Astrocyte of the cerebellum (primary cell): ENCODE measurements at places on chromosomes 1 and 21.

- no peak for DNase-seq
Measured at GRCh38 chr1:119007670-119008482, 19.7 kb upstream of the TBX15 start.

GRCh38 chr1:229102741-229103391 is 168.0 kb upstream of the RAB4A start:
- DNase-seq, result no peak

DNA sequence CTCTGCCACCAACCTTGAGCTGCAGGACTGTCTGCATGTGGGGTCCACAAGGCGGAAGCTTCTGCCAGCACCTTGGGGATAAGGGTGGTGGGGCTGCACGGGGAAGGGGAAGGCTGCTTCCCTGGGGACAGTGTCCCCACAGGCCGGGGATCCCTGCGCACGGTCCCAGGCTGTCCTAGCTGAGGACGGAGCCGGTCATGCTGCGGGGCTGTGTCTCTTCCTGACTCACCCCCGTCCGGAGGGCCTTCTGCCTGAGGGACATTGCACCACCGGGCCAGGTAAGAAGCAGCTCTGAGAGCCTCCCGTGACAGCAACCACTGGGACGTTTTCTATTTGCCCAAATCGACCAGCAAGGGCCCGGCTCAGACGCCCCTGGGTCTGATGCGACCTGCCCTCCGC is 29.9 kb downstream of the KRTAP10-1 start:
- DNase-seq, result no peak

GRCh38 chr1:228465141-228465540 is 22.0 kb upstream of the RNF187 start:
- no peak for DNase-seq

DNA sequence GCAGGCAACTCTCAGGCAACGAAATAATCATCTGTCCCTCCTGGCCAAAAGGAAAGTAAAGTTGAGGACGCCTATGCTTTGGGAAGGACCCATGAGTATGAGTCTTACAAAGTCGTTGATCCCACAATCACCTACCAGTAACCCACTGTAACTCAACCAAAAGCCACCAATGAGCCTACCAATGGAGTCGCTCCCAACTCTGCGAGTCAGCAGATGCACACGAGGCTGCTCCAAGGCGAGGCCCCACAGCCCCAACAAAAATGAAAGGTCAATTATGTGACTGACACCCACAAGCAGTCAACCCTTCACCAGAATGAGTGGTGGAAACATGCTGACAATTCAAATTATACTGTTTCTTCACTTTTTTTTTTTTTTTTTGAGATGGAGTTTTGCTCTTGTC is 12.0 kb downstream of the SETD4 start:
- DNase-seq, result no peak

- DNase-seq, result no peak
Measured at GRCh38 chr21:26539566-26539965, 33.5 kb downstream of the CYYR1 start.

DNA sequence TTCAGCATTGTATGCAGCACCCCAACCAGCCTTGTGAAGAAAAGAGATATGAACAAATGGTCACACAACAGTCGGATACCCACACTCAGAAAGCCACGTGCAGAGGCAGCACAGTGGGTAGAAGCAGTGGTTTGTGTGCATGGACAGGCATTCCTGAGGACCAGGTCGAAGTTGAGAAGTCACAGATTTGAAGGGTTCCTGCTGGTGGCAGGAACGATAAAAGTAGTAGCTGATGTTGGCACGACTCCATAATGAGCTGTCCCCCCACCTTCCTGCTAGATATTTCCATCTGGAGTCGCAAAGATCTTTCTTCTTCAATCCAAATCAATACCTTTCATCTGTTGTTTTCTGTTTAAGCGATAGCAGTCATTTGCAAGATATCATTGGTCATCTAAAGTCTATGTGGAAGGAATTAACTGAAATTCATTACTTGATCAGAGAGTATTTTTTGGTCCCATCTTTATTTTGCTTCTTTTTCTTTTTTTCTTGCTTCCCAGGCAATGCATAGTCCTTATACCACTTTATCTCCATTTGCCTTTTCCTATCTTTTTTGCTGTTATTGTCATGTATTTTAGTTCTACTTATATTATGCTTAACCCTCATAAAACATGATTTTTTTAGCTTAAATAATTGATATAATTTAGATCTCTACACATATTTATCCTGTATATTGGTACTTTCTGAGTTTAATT is 176.4 kb downstream of the DHRS3 start:
- no peak for DNase-seq

DNA sequence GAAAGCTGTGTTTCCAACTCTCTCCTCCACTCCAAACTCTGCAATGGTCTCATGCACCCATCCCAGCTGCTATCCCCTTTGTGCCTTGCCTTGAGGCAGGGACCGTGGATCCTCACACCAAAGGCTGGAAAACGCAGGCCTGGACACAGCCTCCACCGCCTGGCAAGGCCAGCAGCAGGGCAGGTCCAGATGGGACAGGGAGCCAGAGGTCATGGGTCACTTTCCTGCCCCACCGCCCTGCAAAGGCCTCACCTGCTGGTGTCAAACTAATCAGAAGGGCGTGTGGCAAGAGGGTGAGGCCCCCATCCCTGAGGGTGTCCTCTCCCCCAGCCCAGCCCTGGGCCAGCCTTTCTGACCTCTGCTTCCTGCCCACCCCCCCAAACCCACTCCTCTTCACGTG is 106.3 kb downstream of the PAX7 start:
- DNase-seq, result no peak

DNA sequence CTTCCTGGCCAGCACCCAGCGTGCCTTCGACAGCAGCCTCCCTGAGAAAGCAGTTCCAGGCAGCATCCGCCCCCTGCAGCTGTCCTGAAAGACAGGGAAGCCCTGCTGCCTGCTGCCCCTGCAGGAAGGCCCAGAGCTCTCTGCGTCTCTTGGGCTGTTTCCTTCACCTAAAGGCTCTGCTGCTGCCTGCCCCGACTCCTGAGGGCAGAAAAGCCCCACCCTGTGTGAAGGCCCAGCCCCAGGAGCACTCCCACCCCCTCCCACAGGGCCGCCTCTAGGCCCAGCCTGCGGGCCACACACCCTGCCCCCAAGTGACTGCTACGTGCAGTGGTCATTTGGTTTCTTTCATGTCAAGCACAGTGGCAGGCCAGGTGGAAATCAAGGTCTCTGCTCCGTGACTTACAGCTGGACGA is 12.4 kb downstream of the RIPK4 start:
- no peak for DNase-seq

DNA sequence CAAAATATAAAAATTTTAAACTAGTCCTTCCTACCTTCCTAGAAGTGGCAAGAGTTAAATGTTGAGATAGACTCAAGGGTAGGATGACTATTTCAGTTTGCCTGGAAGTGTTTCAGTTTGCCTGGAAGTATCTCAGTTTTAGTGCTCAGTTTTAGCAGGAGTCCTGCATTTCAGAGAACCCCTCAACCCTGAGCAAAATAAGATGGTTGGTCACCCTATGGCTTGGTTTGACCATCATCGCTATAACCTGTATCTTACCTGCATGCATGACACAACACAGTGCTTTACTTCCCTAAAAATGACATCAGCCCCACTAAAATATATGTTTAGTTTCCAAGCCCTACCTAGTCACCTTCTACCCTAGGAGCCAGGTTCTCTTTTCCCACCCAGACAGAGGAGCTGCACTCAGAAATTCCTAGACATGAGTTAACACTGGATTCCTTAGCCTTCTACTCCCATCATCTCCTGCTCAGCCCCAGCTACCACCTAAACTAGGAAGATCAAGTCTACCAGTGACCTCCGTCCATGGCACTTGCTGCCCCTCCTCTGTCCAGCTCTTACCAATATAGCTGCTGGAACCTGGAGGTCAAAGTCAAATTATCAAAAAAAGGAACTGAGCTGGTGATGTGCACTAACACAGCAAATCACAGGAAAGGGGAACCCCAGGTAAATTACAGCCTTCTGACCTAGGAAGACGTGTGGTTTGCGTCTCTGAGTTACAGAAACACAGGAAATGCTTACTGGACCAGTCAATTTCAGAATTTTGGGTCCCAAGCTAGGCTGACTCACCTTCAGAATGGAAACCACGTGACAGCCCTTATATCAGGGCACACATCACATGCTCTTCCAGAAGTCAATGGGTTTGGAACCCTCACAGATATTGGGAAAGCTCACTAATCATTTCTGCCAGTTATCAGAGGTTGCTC is 2.2 kb upstream of the G0S2 start:
- DNase-seq, result no peak

- DNase-seq, result no peak
Measured at GRCh38 chr21:42959728-42960127, 14.6 kb upstream of the PKNOX1 start.

GRCh38 chr1:111593403-111594305 is 25.9 kb upstream of the RAP1A start:
- no peak for DNase-seq

DNA sequence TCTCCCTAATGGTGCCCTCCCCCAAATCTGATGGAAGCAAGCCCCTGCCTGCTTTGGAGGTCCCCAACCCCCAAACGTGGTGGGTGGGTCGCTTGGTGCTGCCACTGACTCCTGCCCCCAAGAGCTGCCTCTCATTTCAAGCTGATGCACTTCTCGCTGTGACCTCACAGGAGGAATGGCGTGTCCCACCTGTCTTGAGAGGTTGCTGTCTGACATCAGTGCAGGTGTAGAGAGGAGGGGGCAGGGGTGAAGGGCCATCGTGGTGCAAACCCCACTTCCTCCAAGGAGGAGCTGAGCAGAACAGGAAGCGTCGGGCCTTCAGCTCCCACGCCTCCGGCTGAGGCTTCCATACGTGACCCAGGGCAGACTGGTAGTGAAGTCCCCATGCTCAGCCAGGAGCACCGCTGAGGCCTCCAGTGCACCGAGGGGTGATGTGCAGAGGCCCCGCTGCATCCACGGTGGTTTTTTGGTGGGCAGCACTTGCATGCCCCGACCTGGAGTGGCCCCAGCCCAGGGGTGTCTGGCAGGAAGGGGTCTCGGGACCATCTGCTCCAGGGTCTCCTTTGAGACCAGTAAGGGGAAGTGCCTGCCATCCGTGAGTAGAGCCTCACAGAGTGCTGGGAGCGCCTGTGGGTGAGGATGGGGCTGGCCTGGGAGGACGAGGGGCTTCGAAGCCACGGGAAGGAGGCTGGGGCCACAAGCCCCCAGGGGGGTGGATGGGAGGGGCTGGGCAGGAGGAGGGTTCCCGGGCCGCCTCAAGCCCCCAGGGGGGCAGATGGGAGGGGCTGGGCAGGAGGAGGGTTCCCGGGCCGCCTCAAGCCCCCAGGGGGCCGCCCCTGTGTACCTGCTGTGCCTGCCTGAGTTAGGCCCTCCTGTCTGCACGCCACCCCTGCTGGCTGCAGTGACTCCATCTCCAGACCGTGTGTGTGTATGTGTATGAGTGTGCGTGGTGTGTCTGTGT is 39.8 kb downstream of the WDR4 start:
- DNase-seq, result no peak

GRCh38 chr1:221511797-221512196 is 230.1 kb downstream of the DUSP10 start:
- no peak for DNase-seq

DNA sequence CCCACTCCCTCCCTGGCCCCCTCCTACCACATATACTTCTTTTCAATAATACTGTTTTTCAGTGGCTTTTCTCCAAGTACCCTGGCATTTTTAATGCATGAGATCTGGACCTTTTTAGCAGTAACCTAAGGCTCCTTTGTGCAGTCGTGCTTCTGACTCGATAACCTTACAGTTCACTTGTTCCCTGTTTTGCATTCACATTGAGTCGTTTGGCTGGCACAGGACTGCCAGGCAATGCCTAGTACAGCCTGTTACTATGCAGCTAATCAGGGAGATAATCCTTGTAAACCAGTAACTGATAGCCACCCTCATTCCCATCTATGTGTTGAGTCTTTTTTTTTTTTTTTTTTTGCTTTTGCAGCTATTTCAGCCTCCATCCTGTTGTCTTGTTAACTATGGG is 3.7 kb downstream of the ATP1B1 start:
- no peak for DNase-seq

GRCh38 chr1:195939844-195940243 is 668.4 kb downstream of the KCNT2 start:
- no peak for DNase-seq

DNA sequence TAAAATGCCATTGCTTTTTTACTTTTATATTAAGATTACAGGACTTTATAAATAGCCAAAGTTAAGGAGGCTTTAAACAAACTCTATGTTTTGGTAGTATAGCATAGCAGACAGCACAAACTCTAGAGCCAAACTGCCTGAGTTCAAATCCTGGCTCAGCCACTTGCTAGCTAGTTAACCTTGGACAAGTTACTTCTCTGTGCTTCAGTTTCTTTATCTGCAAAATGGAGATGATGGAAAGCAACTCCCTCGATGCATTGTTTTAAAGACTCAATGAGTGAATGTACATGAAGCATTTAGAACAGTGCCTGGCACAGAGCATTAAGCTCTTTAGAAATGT is 21.3 kb downstream of the C1QB start:
- DNase-seq, result no peak

DNA sequence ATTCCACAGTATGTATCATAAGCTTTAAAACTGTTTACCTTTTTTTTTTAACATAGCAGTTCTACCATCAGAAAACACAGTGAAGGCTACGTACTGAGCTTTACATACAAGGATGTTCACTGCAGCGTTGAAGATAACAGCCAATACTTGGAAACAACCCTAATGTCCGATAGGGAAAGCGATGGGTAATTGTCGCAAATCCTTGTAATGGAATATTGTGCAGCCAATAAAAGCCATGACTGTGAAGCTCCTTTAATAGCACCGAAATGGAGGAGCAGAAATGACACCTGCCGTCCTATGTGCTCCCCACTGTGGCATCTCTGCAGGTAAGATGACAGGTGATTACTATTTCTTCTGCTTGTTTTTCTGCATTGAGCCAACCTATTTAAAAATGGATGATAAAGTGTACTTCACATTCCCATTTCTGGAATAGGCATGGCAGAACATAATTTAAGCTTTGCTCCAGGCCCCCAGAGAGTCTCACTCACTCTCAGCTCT is 523.8 kb downstream of the PTPRU start:
- no peak for DNase-seq

DNA sequence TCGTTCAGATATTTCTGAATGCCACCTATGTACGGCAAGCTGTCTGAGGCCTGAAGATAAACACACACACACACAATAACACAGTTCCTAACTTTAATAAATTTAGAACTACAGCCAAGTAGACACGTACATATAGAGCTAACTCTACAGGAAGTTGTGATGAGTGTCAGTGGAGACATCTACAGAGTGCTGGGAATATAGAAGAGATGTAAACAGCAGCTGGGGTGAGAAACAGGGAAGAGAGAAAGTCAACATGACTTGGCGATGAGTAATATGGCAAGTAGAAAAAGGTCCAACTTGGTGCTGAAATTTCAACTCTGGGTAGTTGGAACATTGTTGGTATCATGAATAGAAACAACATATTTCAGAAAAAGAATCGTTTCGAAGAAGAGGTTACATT is 206.5 kb downstream of the ZP4 start:
- no peak for DNase-seq

DNA sequence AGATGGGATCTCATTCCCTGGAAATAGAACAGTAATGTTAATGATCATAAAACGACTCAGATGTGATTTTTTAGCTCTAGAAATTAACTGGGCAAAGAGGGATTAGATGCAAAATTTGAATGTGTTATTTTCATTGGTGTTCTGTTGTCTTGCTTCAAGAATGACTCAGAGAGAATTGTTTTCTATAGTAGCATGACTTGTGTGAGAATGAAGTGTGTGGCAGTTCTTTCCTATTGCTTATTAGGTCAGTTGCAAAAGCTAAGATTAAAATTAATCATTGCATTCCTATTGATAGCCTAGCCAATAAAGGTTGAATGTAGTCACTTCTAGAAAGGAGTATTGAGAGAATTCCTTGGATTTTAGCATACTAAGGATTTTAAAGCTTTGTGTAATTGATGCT is 22.9 kb downstream of the SPEN start:
- no peak for DNase-seq

GRCh38 chr1:246108278-246108925 is 398.7 kb downstream of the SMYD3 start:
- no peak for DNase-seq
